ENCODE measurements at places on chromosomes 5 and 9.

DNA sequence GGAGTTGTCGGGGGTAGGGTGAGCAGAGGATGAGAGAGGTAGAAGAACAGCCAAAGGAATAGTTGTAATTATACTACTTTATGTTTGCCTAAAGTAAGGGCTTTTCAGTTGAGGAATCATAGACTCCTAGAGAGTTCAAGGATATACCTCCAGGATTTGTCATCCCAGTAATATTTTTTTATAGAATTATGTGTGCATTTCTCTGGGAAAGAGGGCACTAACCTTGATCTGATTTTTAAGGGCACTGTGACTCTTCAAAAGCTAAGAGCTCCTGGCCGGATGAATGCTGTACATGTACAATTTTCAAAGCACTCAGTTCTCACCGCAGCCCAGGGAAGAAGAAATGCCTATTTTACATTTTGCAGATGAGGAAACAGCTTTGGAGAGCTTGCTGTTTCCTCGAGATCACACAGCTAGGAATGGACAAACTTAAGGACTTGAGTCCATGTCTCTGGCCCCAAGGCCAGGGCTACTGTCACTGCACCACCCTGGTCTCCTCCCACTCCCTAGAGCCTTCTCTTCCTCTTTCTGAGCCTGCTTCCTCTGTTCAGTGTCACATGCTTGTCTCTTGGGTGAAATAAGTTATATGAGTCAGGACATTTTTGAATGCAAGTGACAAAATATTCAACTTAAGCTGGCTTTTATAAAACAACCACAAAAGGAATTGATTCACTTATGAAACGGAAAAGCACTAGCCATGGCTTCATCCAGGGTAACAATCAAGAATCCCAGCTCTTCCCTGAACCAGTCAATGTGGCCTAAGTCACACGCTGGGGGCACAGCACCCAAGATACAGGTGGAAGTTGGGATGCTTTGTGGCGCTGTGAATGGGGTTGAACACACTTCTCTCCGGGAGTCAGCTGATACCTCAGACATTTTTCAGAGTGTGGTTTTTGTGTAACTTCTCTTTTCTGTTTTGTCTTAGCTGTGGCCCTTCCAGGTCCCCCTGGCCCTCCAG, 45.7 kb upstream of the TGFBR1 start:
- DNase-seq: no peak

DNA sequence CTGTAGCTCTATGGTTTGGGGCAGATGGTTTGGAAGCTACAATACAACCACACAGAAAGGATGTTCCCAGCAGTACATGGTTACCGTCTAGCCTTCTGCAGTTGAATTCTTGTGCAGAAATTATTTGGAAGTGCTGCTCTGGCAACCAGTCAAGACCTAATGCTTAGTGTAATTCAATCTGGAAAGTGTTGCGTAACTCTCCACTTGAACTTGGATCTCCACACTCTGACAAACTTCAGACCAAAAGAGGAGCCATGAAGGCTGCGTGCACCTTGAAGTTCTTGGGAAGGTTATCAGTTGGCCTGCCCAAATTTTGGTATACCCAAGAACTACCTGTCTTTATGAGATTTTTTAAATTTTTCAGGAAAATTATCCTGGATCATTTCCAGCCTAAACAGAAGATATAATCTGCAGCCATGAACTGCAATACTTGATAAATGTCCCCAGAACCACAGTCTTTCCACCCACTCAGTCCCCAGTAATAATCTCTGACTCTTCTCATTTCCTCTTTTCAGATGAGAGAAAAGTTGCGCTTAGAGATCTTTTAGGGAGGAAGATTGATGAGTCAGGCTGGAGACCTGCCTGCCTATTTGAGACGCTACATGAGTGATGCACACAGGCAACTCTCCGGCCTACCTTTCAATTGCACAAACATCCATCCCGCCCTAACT, 159.9 kb downstream of the FANCC start:
- DNase-seq: no peak

GRCh38 chr5:53066088-53066487, 43.5 kb downstream of the MOCS2 start:
- DNase-seq: no peak

GRCh38 chr9:3909966-3910650, 384.3 kb upstream of the RFX3 start:
- no peak for DNase-seq

- no peak for DNase-seq
Measured at GRCh38 chr9:86703346-86703745, 244.0 kb downstream of the GAS1 start.

- no peak for DNase-seq
Measured at GRCh38 chr5:33657804-33658440, 217.2 kb downstream of the TARS1 start.

GRCh38 chr9:76316069-76316468, 78.2 kb downstream of the RFK start:
- no peak for DNase-seq

GRCh38 chr5:116778032-116778431, 203.4 kb upstream of the SEMA6A start:
- peak; percentile 1 for DNase-seq

DNA sequence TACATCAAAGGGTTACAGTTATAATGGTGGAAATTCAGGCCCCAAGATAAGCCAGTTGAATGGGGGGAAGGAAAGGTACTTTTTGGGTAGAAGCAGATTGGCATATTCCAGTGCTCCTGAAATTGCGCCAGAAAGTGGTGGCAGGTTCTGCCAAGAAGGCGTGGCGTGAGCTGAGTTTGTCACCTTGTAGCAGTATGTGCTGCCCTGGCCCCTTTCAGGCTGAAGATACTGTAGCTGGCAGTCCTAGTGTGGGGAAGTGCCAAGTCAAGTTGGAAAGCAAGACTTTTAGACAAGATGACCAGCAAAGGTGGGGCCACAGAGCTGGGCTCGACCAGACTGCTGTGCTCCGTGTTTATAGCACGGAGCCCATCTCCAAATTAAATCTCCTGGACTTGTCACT, 133.6 kb upstream of the GLRA1 start:
- DNase-seq: no peak

DNA sequence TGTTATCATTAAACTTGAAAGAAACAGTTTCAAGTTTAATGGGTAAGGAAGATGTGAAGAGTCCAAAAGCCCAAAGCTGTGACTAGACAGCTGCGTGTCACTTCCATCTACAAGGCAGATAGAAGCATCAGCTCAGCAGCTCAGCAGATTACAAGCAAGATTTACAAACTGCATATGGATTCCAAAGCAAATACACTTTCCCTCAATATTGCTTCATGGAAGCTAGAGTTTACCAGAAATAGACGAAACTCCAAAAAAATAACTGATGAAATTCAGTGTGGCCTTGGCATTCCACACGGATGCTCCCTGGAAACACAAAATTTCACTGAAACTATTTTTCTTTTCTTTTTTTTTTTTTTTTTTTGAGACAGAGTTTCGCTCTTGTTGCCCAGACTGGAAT, 17.9 kb downstream of the MYO10 start:
- DNase-seq: no peak

- DNase-seq: no peak
Measured at GRCh38 chr9:108612513-108612912, 243.3 kb downstream of the ACTL7B start.

- DNase-seq: no peak
Measured at GRCh38 chr5:2752821-2753439, 1.5 kb upstream of the IRX2 start.

GRCh38 chr5:115470921-115471320, 73.7 kb downstream of the FEM1C start:
- DNase-seq: no peak

GRCh38 chr5:89262030-89262429, 379.0 kb upstream of the MEF2C start:
- DNase-seq: no peak

GRCh38 chr5:17278931-17279330, 61.5 kb downstream of the BASP1 start:
- DNase-seq: no peak

DNA sequence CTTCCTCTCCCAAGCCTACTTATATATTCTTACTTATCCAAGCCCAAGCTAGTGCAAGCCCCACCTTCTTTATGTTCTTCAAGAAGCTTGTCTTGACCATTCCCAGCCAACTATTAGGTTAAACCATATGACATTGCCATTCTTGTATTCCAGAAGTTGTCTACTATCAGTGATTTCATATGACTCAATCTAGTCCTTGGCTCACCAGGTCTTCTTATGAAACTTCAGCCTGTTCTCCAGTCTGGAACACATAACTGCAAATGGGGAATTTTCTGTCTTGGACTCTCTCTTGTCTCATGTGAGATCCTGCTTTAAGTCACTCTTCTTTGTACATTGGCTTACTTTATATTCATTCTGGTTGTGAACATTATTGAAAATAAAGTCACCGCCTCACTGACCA, 130.7 kb downstream of the TTLL11 start:
- DNase-seq: no peak

- no peak for DNase-seq
Measured at GRCh38 chr9:77588271-77588937, 59.7 kb downstream of the GNA14 start.

DNA sequence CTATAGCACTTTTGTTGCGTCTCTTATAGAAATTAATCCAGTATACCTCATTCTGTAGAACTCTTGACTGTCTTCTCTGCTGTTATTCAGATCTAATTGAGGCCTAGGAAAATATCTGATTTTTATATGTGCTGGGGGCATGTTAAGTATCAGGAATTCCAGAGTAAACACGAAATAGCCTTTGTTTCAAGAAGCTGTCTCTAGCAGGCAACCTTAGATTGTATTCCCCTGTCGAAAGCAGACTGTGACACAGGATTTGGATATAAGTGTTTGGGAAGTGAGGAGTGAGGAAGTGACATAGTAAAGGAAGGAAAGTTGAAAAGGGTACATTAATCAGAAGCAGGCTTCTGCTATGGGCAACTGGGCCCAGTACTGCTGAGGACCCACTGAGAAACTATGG, 72.1 kb upstream of the RASA1 start:
- no peak for DNase-seq

DNA sequence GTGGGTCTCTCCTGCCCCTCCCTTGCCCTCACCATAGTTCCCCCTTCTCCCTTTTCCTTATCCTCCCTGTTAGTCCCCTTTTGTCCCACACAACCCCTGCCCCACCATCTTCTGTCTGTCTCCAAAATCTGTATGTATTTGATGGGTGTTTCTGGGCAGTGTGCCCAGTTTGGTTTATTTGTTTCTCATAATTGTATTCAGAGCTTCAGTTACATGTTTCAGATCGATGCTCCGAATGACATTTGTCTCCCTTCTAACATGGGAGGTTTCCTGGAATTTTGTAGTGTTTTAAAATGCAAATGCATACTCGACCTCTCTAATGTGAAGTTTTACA, 22.2 kb downstream of the FBXL7 start:
- no peak for DNase-seq

GRCh38 chr9:125659954-125660353, 47.1 kb downstream of the MAPKAP1 start:
- no peak for DNase-seq

- no peak for DNase-seq
Measured at GRCh38 chr5:62011089-62011664, 294.8 kb upstream of the KIF2A start.

- DNase-seq: no peak
Measured at GRCh38 chr5:66620711-66621110, 24.5 kb downstream of the MAST4 start.

- no peak for DNase-seq
Measured at GRCh38 chr5:168947212-168947868, 353.6 kb downstream of the SLIT3 start.

DNA sequence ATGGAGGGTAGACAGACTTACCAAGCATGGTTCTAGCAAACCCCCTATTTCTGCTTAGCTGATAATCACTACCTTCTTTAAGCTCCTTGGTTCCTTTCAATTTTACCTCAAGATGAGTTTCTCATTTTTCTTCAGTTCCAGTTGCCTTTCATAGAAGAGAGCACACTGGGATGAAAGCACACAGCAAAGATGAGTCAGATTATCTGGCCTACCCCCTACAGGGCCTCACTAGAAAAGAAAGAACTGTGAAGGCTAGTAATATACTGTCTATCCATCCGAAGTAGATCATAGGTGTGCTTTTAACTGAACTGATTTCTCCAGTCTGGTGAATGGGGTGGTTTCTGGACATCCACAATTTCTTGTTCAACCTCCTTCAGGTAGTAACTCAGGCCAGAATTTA, 122.5 kb downstream of the TRPM3 start:
- DNase-seq: no peak

- no peak for DNase-seq
Measured at GRCh38 chr9:126504977-126505455, 108.7 kb upstream of the LMX1B start.

DNA sequence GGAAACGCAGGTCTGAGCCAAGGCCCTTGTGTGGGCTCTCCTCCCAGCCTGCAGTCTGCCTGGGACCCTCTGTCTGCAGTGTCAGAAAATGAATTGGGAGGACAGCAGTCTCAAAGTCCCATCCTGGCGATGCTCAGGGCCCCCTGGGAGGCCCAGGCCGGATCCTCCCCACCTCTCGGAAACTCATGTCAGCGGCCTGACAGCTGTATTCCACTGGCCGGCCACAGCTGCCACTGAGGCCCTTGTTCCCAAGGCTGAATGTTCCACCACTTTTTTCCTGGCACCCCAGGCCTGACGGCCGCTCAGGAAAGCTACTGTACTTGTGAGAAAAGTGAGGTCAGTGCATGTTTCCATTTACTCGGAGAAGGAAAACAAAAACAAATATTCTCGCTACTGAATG, 180.0 kb downstream of the FGF18 start:
- DNase-seq: no peak

DNA sequence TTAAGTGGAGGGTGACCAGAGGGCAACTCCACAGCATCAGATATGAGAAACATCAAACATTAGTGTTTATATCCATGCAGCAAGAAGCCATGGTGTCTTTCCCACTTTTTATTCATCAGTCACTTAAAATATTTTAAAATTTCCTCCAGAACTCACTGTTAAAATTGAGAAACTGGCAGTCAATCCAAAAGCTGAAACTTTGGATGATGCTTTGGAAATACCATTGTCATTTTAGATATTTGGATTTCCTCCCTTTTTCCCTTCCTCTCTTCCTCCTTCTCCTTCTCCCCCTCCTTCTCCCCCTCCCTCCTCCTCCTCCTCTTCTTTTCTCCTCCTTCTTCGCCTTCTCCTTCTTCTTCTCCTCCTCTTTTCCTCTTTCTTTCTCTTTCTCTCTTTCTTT, 33.1 kb upstream of the NTRK2 start:
- DNase-seq: no peak

DNA sequence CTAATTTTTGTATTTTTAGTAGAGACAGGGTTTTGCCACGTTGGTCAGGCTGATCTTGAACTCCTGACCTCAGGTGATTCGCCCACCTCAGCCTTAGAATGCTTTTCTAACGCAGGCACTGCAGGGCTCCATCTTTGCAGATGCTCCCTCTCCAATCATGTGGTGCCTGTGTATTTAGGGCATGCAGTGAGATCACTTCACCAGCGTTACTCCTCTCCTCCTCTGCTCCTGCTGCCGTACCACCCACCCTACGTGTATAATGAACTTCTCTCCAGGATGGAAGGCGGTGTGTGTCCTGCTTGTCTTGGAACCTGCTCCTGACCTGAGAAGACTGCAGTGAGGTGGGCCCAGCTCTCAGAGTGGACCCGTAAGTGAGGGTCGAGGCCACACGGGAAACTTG, 13.6 kb upstream of the CFAP157 start:
- DNase-seq: no peak

DNA sequence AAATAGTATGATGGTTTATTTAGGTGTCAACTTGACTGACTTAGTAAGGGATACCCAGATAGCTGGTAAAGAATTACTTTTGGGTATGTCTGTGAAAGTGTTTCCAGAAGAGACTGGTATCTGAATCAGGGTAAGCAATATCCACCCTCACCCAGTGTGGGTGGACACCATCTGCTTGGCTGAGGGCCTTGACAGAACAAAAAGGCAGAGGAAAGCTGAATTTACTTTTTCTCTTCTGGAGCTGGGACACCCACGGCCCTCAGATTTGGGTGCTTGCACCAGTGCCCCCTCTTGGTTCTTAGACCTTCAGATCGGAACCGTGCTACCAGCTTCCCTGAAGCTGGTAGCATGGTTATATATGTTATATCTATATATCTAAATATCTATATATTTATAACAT, 489.5 kb upstream of the MPDZ start:
- no peak for DNase-seq

All from nucleus accumbens (tissue), 56 donors.